Prostate gland (tissue), 2 donors: ENCODE measurements at places on chromosomes 16 and 17. TPM values are rescaled to one million over a fixed set of nuclear protein-coding genes. Genes with fewer than 3 reads are reported as not detected.

The KRT32 gene
- not detected for total RNA-seq

The CMTM2 gene
- 62.9 TPM for total RNA-seq

- DNase-seq = no peak
These were observed 274.2 kb upstream of the ERCC4 start for GRCh38 chr16:13645601-13646245.

DNA sequence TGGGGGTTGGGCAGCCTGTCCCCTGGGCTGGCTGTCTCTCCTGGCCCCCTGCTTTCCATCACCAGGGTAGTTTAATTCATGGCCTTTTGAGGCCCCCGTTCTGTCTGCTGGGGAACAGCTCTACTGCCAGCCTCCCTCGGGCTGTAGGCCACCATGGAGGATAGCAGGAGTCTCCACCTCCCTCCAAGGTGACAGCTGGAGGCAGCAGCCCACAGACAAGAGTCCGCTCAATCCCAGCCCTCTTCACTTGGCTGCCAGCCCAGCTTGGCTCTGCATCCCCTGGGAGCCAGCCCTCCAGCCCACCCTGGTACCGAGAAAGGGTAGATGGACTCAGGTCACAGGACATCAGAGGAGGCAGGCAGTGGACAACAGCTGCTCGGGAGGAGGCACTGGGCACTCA is 194.6 kb upstream of the SDK2 start:
- no peak for DNase-seq

The ASPHD1 gene
- 5.1 TPM for total RNA-seq

GRCh38 chr16:10976634-10977033 is 32.3 kb downstream of the CLEC16A start:
- DNase-seq = no peak

The FADS6 gene
- not detected for total RNA-seq
